ENCODE measurements at places on chromosomes 3 and 15. TPM values are rescaled to one million over a fixed set of nuclear protein-coding genes. Genes with fewer than 3 reads are reported as not detected.

- DNase-seq: no peak
These were observed 55.0 kb downstream of the FLNB start for GRCh38 chr3:58063022-58063815.

- no peak for DNase-seq
These were observed 78.0 kb upstream of the SLC25A36 start for GRCh38 chr3:140863580-140864009.

DNA sequence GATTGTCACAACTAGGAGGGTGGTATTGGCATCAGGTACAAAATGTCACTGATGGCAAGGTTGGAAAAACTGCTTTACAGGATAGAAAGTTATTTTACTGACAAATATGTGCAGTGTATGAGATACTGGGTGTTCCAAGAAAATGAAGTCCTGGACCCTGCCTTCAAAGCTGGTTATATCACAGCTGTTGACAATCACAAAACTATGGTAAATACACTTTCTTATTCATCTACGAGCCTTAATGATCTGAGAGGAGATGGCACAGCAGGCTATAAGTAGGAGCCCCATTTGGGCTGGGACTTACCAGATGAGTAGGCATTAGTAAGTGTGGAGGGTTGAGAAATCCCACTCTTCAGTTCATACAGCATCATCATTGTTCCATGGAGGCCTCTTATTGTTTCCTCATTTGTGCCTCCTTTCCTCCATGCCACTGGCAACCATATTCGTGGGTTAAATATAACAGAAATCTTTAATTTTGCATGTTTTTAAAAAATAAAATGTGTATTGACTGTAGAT, 66.9 kb downstream of the CMTM8 start:
- DNase-seq: no peak

GRCh38 chr3:176206809-176207208, 990.5 kb downstream of the TBL1XR1 start:
- DNase-seq: no peak

- no peak for DNase-seq
These were observed 58.6 kb downstream of the UACA start for GRCh38 chr15:70704731-70705130.

DNA sequence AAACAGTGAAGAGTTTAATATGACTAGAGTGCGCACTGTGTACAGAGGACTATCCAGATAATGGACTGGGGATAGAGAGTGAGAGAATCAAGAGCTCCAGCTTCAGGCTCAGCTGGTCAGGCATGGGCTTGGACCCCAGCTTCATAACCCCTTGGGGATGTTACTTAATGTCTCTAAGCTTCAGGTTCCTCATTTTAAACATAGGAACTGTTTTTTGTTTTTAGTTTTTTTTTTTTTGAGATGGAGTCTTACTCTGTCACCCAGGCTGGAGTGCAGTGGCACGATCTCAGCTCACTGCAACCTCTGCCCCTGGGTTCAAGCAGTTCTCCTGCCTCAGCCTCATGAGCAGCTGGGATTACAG, 9.9 kb upstream of the BRPF1 start:
- DNase-seq: no peak

- no peak for DNase-seq
These were observed 39.7 kb upstream of the TM4SF1 start for GRCh38 chr3:149417174-149417573.

P2RY1 gene
- 11.2 TPM for total RNA-seq

FNDC3B gene
- 75.7 TPM for total RNA-seq
